Adipocyte (in vitro differentiated cells): ENCODE measurements at places on chromosomes 5 and 9.

DNA sequence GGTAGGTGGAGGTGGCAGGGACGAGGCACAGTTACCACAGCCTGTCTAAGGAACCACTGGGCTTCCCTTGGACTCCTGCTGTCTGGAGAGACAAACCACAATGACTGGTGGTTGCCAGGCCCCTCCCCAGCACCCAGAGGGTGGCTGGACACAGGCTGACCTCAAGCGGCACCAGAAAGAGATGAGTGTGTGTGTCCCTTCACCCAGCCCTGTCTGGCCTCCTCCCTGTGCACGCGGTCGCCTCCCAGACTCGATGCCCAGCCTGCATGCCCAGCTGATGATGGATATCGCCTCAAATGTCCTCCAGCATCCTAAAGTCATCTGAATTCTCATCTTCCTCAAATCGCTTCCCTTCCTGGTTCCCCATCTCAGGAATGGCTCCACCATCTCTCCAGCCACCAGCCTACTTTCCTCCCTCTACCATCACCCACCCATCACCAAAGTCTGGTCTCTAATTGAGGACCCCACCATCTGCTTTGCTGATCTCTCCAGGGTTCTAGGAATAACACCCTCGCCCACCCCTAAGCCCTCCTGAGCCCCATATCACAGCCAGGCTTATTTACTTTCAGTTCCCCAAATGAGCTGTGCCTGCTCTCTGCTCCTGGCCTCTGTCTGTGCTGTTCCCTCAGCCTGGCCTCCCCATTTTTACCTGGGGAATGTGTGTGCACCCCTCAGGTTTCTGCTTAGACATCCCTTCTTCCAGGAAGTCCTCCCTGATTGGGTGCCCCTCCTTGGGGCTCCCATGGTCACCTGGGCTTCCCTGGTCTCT, 52.5 kb upstream of the GGTA1 start:
- no peak for DNase-seq

DNA sequence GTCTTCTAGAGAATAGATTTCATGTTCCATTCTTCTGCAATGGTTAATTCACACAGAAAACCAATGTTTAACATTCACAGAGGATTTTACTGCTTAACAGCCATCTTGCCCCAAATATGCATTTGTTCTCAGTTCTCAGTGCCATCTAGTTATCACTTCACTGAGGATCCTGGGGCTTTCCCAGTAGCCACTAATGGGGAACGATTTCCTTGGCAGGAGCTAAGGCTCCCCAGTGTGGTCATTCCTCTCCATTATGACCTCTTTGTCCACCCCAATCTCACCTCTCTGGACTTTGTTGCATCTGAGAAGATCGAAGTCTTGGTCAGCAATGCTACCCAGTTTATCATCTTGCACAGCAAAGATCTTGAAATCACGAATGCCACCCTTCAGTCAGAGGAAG, 3.4 kb downstream of the ERAP2 start:
- no peak for DNase-seq

DNA sequence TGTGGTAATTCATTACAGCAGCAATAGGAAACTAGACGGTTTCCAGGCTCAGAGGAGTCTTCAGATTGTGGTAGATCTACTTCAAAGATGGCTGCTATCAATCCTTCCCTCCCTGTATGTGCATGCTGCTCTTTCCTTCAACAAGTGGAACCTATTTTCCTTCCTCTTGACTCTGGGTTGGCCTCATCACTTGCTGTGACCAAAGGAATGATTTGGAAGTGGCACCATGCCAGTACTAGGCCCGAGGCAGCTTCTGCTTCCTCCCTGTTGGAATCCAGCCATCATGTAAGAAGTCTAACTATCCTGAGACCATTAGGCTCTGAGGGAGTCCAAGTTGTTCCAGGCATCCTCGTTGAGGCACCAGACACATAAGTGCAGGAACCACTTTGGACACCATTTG, 46.5 kb upstream of the MCTP1 start:
- no peak for DNase-seq

GRCh38 chr5:33212900-33213299, 227.9 kb upstream of the TARS1 start:
- no peak for DNase-seq

DNA sequence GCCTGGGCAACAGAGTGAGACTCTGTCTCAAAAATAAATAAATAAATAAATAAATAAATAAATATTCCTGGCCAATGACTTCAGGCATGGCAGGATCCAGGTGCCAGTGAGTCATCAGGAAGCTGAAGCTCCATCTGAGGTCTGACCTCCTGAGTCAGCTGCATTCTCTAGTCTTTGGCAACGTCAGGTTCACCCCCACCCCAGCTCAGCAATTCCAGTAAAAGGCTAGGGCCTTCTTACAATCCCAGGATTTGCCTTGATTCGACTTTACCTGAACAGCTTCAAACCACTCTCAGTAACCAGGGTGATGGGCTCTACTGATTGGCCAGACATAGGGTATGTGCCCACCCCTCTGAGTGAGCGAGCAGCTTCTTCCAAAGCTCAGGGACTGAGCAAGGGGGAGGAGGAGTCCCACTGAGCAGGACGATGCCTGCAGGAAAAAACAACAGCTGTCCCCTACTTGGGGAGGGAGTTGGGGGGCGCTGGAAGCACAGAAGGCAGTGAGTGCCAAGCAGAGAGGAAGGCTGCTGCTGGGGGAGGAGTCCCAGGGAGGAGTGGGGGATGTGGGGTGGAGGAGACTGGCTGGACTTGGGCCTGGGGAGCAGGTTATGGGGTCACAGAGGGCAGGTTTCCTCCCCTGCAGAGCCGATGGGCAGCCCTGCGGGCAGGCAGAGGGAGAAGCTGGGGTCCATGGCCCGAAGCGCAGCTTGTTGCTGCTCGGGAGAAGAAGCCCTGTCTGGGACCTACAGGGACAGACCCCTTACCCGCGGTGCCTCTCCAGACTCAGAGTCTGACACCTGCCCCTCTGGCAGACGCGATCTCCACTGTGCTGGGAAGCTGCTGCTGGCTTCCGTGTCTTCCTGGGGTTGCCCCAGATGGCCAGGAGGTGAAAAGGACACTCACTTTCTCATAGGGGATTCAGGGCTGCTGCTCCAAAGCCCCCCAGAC, 25.9 kb upstream of the UNC5A start:
- no peak for DNase-seq

GRCh38 chr5:157502143-157502647, 42.2 kb downstream of the NIPAL4 start:
- no peak for DNase-seq

- DNase-seq: no peak
These were observed 164.0 kb downstream of the CCDC192 start for GRCh38 chr5:127867022-127867783.

- no peak for DNase-seq
These were observed 180.8 kb downstream of the ASTN2 start for GRCh38 chr9:117234103-117234502.

DNA sequence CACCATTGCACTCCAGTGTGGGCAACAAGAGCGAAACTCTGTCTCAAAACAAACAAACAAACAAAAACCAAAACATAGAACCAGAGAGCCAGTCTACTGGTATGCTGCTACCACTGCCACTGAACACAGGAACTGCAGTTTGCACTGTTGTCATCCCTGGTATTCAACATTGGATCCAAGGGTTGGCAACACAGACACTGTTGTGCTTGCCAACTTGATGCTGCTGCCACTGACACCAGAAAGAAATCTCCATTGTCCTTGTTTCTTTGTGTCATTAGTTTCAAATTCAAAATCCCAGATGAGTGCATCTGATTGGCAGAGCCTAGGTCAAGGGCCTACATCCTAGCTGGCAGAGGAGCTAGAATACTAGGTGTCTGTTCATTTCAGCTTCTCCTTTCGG, 16.2 kb downstream of the HINT1 start:
- DNase-seq: no peak

- DNase-seq: no peak
These were observed 5.2 kb downstream of the LTC4S start for GRCh38 chr5:179798771-179799643.

DNA sequence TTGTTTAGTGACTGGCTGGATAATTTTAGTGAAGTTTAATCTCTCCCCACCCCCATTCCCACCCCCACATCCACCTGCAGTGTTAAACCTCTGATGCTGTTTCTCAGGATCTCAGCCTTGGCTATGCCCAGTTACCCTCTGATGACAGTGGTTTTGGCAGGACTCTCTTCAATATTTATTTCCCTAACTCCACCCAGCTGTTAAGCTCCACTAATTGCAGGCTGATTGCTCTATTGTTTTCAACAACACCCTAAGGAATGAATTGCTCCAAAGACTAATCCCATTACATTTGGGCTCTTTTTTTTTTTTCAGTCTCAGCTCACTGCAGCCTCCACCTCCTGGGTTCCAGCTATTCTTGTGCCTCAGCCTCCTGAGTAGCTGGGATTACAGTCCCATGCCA, 46.3 kb downstream of the PHAX start:
- no peak for DNase-seq

- no peak for DNase-seq
These were observed 192.6 kb upstream of the RASA1 start for GRCh38 chr5:87074934-87075541.

GRCh38 chr9:118732998-118733397, 636.2 kb downstream of the BRINP1 start:
- DNase-seq: no peak

GRCh38 chr5:6125781-6126180, 252.6 kb downstream of the MED10 start:
- no peak for DNase-seq

- peak; percentile 75 for DNase-seq
These were observed 1.1 kb downstream of the KIF2A start for GRCh38 chr5:62306896-62307689.

DNA sequence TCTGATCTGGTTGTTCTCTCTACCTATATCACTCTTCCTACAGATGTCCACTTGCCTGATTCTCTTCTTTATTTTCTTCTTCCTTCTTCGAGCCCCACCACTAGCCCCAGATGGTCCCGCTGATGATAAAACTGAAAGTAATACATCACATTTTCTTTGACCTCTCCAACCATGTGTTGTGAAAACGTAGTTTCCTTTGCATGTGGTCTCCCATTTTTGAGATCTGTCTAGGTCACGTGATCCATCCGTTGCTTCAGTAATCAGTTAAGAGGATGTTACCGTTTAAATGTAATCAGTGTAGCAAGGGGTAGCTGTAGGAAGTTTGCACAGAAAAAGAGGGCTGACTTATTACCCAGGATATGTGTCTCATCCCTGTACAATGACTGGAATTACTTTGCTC, 426.3 kb upstream of the TLE4 start:
- no peak for DNase-seq

- DNase-seq: no peak
These were observed 20.1 kb downstream of the DAPK1 start for GRCh38 chr9:87517732-87518131.

- no peak for DNase-seq
These were observed 31.0 kb upstream of the TGFBI start for GRCh38 chr5:135997673-135998335.

DNA sequence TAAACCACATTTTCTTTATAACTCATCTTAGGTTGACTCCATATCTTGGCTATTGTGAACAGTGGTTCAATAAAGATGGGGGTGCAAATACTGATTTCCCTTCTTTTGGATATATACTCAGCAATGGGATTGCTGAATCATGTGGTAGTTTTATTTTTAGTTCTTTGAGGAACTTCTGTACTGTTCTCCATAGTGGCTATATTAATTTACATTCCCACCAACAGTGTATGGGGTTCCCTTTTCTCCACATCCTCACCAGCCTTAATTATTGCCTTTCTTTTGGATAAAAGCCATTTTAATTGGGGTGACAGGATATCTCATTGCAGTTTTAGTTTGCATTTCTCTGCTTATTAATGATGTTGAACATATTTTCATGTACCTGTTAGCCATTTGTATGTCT, 107.7 kb upstream of the EQTN start:
- DNase-seq: no peak

GRCh38 chr5:110702300-110702699, 24.2 kb downstream of the TMEM232 start:
- peak; percentile 15 for DNase-seq

GRCh38 chr5:11251247-11251646, 490.2 kb upstream of the DAP start:
- peak; percentile 17 for DNase-seq

DNA sequence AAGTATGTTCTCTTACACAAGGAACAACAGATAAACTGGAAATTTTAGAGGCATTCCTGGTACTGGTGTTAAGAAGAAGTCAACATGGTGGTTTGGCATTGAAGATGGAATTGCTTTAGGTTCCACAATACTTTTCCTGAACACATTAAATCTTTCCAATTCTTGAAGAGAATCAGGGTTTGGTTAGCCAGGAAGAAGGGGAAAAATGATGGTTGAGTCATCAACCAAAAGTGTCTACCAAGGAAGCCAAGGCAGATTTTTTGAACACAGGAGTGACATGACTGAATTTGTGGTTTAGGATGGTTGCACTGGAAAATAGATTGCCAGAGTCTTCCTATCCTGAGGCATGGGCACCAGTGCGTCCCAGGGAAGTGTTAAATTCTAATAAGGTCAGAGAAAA, 433.4 kb downstream of the TMEM38B start:
- no peak for DNase-seq

GRCh38 chr5:135880801-135881200, 14.8 kb downstream of the IL9 start:
- DNase-seq: no peak

DNA sequence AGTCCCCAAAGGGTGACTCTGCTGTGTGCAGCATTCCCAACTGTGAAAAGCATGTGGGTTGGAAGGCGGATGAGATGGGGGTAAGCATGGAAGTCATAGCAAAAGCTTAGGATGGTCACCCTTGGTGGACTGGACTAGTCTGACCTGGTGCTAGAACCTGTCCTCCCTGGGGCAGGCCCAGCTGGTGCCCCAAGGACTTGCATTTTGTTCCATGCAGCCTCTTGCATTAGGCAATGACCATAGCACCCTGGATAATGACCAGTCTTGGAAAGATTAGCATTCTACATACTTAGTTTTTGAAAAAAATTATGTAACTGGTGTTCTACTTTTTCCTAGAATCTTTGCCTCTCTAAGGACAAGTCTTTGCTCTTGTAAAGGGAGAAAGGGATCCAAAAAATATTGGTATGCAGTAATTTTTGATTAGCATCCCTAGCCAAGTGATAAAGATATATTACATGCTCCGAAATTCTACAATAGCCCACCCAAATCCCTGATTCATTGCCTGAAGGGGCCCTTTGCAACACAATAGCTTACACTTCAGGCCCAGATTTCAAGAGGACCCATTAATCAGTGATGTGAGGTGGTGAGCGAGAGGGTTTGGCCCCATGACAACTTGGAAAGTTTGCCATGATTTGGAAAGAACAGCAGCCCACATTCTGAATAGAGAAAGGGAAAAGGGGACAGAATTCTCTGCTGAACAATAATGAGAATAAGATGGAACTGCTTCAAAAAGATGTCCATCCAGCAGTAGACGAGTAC, 93.3 kb upstream of the CD180 start:
- DNase-seq: no peak

GRCh38 chr9:102779356-102779755, 215.8 kb upstream of the CYLC2 start:
- DNase-seq: peak; percentile 45

- no peak for DNase-seq
These were observed 6.3 kb downstream of the GPX3 start for GRCh38 chr5:151026679-151027078.
